ENCODE measurements at places on chromosomes 11 and 22.

DNA sequence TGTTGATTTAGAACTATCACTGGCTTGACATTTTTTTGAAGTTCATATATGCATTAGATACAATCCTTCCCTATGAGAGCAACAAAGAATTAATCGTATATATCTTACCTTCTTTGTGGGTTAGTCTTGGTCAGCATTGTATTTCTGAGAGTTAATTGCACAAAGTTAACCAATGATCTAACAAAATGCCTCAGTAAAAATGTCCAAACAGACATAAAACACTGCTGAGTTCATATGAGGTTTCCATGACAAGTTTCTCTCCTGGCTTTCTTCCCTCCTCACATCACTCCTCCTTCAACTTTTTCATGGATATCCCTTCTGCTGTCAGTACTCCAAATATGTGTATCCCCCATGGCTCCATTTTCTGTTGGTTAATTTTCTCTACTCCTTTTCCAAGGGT lies 9.0 kb downstream of the MAP6 start:
- no peak for DNase-seq

GRCh38 chr11:33953289-33953688 lies 61.4 kb upstream of the LMO2 start:
- no peak for DNase-seq

GRCh38 chr22:29116397-29117123 lies 43.7 kb downstream of the KREMEN1 start:
- DNase-seq: no peak

GRCh38 chr11:134686460-134687061 lies 274.5 kb upstream of the B3GAT1 start:
- no peak for DNase-seq

- no peak for DNase-seq
Measured at GRCh38 chr11:88300888-88301487, 36.5 kb downstream of the CTSC start.

Measured in stimulated activated CD4-positive, alpha-beta T cell treated with anti-CD3 and anti-CD28 coated beads, Interleukin-1b, Interleukin-23, amount 100 ng/mL, for 1 hour (primary cell).